Heart left ventricle (tissue), 16 donors: ENCODE measurements at places on chromosomes 6 and 20. TPM values are rescaled to one million over a fixed set of nuclear protein-coding genes. Genes with fewer than 3 reads are reported as not detected.

- no peak for DNase-seq
These were observed at the start of gene UNC5CL for GRCh38 chr6:41039060-41039998. TSS of gene UNC5CL (minus strand) at chr6:41039221. CDS start at chr6:41035074, 4,147 bp downstream.

SPEF1 gene
- total RNA-seq, result 0.65 TPM

DNA sequence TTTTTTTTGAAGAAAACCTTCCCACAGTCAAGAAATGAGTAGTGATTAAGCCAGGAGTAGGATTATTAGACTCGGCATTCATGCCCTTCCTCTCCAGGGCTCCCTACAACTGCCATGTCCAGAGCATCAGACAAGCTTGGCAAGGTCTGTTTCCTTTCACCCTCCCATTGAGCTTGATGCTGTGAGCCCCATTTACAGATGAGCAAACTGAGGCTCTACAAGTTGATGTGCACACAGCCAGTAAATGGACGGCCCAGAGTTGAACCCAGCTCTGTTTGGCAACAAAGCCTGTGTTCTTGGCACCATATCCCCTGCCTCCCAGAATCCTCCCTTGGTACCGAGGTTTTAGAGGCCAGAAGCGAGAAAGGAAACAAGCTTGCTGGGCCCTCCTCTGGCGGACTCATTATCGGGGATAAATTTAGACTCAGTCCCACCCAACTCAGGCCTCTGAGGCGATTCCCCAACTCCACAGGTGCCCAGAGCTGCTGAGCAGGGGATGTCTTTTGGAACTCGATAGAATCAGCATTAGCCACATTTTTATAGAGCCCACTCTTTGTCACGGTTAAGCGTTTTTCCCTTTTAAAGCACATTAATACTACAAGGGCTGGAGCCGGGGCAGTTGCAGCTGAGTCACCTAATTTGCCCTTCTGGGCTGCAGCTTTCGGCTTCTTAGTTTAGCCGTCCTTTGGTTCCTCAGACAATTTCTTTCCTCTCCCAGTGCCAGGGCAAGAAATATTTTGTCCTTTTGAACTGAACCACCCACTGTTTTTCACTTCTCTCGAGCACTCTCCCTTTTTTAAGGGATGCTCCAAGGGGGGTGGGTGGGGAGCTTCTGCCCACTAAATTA, 23.0 kb upstream of the NFATC2 start:
- no peak for DNase-seq

DNA sequence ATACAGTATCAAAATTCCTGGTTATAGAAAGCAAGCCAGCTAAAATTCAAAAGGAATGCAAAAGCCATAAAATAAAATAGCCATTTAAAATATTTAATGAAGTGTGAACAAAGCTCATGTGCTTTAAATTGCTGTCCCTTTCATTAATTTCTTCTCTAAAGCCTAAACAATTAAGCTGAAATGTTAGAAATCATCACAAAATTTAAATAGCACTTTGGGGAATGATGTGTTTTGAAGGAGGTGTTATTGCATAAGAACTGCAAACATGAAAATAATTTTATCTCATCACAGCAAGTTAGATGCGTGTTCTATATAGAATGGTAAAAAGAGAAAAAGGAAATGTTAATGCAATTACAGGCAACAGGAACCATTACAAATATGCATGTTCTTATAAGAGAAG, 111.0 kb downstream of the RIMS1 start:
- no peak for DNase-seq

MEI4 gene
- 0.39 TPM for total RNA-seq

- no peak for DNase-seq
These were observed 727.3 kb downstream of the MAFB start for GRCh38 chr20:39961637-39962244.

ARG1 gene
- total RNA-seq, result 0.37 TPM

DNA sequence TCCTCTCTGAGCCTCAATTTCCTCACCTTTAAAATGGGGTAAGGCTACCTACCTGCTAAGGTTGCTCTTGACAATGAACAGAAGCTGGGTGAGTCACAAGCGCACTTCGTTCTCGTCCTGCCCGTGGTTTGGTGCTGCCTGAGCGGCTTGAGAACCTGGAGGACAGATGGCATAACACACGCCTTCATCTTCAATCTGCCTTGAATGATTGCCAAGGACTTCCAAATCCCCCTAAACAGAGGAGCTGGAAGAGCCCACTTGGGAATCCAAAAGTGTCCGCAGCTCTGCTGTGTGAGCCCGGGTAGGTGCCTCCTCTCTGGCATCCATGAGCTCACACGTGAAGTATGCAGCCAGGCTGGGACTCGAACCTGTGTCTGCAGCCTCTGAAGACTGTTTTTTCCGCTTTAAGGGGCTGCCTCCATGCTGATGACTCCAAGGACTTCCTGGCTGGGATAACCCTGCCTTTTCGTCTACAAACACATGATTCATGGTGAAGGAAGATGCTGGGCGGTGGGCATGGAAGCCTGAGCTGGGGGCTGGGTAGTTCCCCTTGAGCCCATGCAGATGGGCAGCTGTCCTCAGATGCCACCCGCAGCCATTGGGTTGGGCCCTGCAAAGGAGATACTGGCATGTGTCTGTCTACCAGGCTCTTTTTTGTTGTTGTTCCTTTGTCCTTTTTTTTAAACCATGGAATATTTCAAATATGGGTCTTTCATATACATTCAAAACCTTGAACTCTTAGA, 25.3 kb upstream of the CSNK2A1 start:
- no peak for DNase-seq

- no peak for DNase-seq
These were observed 26.7 kb upstream of the RIPK1 start for GRCh38 chr6:3041606-3042005.

DNA sequence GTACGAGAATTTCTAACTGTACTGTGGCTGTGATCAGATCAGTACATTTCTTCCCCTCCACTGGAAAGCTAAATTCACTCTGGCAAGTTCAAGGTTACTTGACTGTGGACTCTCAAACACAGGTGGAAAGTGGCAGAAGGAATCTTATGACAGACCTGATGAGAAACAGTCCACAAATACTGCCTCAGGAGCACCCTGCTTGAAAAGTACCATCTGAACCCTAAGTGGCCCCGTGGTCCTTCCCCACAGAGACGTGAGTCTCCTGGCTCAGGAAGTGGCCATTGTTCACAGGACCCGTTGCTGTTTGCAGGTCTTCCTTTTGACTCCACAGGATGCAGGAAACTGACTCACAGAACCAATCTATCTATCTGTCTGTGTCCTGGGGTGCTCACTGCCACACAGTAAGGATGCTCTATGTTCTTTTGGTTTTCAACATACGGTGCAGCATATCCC, 47.5 kb upstream of the NHSL1 start:
- no peak for DNase-seq

DNA sequence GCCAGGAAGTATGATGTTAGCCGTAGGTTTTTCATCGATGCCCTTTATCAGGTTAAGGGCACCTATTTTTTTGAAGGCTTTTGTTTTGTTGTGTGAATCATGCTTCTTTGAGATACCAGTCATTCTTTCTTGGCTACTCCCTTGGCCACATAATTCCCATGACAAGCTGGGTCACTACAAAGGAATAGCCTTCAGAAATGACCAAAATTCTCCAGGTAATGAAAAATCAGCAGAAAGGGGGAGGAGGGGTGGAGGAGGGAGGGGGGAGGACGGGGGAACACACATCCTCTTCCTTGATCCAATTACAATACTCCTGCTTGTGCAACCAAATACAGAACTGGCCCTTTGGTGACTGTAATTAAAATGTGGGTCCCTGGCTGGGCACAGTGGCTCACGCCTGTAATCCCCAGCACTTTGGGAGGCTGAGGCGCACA, 21.7 kb upstream of the TGM2 start:
- DNase-seq, result no peak

DNA sequence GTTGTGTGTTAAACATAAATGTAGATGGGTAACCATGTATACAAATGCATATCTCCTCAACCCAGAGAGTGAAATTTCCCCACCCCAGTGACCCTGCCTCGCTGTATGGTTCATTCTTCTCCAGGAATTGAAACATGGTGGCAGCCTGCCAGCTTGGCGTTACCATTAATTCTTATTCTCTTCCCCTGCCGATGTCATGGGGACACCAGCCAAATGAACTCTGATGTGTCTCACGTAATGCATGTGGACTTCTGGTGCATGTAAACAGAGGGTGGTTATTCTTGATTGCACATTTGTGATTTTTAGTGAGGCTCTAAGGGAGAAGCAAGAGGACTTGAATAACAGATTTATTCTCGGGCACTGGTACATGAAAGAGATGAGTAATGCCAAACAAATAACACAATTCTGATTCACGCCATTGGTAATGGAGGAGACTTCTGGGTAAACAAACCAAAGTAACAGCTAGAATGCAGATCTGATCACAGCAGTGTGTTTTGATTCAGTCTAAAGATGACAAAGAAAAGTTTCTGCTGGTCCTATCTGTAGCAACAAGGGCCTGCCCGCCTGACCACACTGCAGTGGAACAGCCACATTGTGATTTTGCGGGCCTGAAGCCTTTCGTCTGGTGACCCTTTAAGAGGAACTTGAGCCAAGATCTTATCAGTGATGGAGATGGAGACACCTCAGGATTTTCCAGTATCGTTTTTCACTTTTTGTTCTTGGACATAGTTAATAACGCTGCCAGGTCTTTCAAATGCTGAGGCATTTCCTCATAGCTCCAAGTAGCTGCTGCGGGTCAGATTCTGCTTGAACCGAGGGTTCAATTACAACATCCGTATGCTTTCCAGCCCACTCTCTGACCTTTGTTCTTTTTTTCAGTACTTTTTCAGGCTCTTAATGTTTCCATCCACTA, 171.8 kb upstream of the AKAP12 start:
- DNase-seq, result peak; percentile 51

GRCh38 chr6:161215876-161216615, 57.8 kb downstream of the AGPAT4 start:
- DNase-seq, result no peak

- no peak for DNase-seq
These were observed 515 bp upstream of the TGM3 start for GRCh38 chr20:2295286-2295685.

GRCh38 chr6:42266538-42266937, 48.9 kb upstream of the MRPS10 start:
- DNase-seq, result no peak

DNA sequence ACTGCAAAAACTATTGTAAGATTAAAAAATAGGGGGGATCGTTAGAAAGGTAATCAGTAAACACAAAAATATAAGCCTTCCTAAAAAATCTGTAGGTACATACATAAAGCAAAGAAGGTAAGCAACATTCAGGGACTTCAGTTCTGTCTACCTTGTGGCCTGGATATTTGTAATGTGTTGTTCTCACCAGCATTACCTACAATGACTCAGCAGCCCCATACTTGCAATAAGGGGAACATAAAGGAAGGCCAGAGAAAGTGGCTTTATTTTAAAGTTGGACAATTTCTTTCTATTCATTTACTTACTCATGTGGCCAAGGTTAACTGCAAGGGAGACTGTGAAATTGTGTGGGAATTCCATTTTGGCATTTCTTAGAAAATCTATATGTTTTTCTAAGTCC, 277.2 kb upstream of the PREP start:
- DNase-seq, result no peak

DNA sequence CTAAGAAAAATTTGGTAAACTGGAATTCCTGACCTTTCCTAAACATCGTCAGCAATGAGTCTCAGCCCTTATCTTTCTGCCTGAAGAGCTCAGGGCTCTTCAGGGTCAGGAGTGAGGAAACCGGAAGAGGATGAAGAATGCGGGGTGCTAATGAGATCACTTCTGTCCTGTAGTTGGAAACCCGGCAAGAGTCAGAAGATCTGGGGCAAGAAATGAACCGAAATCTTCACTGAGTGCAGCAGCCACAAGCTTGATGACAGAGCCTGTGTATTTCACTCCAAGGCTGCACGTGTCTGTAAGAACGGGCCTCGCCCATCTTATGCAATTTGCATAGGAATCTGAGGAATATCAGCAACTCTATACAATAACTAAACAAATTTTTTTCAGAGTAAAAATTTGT, 60.4 kb upstream of the QKI start:
- DNase-seq, result no peak

GRCh38 chr6:157881342-157881741, 58.3 kb downstream of the SNX9 start:
- DNase-seq, result no peak

KCNK15 gene
- total RNA-seq, result 0.12 TPM

OR12D1 gene
- not detected for total RNA-seq

DNA sequence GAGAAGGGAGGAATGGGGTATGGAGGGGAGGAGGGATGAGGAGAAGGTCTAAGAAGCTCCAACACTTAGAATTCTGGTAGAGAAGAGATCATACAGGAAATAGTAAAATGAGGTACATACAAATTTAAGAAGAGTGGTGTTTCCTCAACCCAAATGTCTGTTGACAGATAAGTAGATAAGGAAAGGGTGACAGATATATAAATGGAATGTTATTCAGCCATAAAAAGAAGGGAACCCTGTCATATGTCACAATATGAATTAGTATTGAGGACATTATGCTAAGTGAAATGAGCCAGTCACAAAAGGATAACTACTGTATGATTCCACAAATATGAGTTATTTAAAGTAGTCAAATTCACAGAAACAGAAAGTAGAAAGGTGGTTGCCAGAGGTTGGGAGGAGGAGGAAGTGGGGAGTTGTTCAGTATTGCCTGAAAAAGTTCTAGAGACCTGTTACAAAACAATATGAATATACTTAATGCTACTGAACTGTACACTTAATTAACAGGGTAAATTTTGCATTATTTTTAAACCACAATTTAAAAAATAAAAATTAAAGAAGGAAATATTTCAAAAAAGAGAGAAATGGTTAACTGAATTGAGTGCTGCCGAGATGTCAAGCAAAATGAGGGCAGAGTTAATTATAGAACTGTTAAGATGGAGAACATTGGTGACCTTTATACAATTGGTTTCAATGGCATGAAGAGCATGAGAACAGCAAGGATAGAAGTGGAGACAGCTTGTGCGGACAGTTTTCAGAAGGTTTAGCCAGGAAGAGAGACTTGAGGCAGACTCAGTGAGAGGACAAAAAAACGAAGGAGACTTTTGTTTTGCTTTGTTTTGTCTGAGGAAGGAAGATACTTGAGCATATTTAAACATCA, 47.6 kb upstream of the ADGRF4 start:
- DNase-seq, result no peak

- peak; percentile 44 for DNase-seq
These were observed 52.0 kb downstream of the ADGRF1 start for GRCh38 chr6:46990031-46990644.

- no peak for DNase-seq
These were observed 69.0 kb upstream of the UST start for GRCh38 chr6:148677594-148678476.
